H1 (cell line): ENCODE measurements at places on chromosomes 11 and 22.

DNA sequence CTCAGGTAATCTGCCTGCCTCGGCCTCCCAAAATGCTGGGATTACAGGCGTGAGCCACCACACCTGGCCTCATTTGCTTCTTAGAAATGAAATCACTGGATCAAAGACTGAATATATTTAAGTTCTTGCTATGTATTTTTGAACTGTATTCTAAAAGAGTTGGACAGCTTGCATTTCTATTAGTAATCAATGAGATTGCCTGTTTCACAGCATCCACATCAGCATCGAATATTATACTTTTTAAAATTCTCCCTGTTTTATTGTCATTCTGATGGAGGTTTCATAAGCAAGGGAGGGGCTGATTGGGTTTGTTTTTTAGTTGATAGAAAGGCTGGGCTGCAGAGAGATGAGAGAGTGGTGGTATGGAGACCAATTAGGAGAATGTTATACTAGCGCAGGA lies 68.7 kb upstream of the CREB3L1 start:
- DNase-seq: no peak

GRCh38 chr11:103637295-103637694 lies 399.1 kb upstream of the DDI1 start:
- no peak for DNase-seq

GRCh38 chr11:87398931-87399330 lies 361.2 kb downstream of the TMEM135 start:
- no peak for DNase-seq

GRCh38 chr22:49973018-49973961 lies 12.7 kb downstream of the PIM3 start:
- DNase-seq: no peak

- no peak for DNase-seq
These were observed 121.7 kb downstream of the FEZ1 start for GRCh38 chr11:125374398-125374797.

GRCh38 chr11:235609-235996 lies 539 bp downstream of the SIRT3 start:
- DNase-seq: no peak
